Stimulated activated CD4-positive, alpha-beta T cell treated with anti-CD3 and anti-CD28 coated beads, Interleukin-1b, Interleukin-23, amount 100 ng/mL, for 24 hours (primary cell): ENCODE measurements at places on chromosomes 1 and 21.
A peak's percentile ranks its signal among the peaks of the same experiment; 100 is the strongest.

- DNase-seq, result no peak
These were observed 73.4 kb downstream of the MACF1 start for GRCh38 chr1:39277879-39278278.

GRCh38 chr1:162040657-162041056 lies 17.0 kb upstream of the OLFML2B start:
- DNase-seq, result no peak

- no peak for DNase-seq
These were observed 423.3 kb upstream of the OLFM3 start for GRCh38 chr1:102420034-102420433.

GRCh38 chr21:45768740-45769048 lies 125.2 kb downstream of the PCBP3 start:
- DNase-seq, result no peak

- no peak for DNase-seq
These were observed 256.6 kb downstream of the CTH start for GRCh38 chr1:70667494-70668170.

- DNase-seq, result no peak
These were observed 293.7 kb downstream of the RGS7 start for GRCh38 chr1:241063276-241063675.

GRCh38 chr1:183804916-183805841 lies at the start of gene RGL1:
Gene RGL1 (plus strand): TSS chr1:183805120. CDS start chr1:183805298, 178 bp downstream.
- peak; percentile 8 for DNase-seq

DNA sequence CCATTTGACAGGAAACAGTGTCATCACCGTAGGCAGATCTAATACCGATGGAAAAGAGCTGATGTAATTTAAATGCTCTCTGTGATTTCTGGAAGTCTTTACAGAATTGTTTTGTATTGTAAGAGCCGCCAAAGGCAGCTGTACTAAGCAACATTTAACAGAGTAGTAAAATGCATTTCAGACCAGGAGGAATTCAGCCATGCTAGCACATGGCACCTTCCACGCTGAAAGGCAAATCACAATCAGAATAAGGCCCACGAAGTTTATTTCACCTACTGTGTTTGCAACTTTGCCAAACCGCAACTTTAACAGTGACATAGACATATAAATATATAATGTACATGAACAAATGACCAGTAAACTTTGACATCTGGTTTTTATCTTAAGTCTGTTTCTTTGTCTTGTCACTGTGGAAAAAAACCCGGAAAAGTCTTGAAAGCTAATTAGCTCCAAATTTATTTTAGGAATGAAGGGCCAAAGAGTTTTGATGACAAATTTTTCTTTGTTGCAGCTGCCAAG lies 26.1 kb upstream of the DISC1 start:
- no peak for DNase-seq

DNA sequence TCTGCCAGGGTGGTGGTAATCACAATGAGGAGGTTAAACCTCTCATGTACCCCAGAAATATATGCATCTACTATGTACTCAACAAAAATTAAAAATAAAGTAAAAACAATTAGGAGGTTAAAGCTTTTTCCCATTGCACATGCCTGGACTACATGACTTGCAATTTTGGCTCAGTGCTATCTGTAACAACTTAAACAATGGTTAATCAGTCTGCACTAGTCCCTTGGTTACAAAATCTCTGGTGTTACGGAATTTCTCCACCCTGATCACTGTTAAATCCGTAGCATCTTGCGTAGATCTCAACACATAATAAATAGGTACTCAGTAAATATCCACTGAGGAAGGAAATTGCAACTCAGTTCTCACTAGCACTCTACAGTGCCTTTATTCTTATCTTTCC lies 66.5 kb downstream of the SDCCAG8 start:
- DNase-seq, result no peak

DNA sequence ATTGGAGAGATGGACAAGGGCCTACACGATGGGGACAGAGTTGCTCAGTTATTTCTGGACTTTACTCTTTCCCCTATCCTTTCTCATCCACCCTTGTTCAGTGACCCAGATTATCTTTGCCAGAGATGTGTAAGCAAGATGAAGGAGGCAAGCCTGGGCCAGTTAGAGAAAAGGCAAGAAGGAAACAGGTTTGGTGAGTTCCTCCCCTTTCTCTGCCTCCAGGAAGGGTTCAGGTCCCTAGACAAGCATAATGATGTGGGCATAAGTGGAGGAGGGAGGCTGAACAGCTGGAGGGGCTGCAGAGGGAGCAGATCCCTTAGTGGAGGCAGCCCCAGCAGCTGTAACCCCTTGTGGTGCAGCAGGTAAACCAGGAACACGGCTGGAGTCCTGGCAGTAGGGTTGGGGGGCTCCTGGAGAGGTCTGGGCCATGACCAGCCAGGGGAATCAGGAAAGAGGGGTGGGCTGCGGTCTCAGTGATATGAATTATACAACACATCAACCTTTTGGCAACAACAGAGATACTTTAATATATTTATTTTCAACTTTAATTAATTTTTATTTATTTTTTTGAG lies 9.2 kb upstream of the CDC42 start:
- no peak for DNase-seq
